ENCODE measurements at places on chromosomes 3 and 15.

DNA sequence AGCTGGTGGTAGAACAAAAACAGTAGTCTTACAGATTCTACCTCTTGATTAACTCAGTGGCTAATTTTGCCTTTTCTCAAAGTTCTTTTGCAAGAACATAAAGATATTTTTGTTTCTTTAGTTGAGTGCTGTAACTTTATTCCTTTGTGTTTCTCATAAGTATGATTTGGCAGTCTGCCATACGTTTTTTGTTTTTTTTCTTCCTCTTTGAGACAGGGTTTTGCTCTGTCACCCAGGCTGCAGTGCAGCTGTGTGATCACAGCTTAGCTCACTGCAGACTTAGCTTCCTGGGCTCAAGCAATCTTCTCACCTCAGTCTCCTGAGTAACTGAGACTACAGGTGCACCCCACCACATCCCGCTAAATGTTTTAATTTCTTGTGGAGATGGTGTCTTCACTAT lies 22.4 kb downstream of the B3GNT5 start:
- DNase-seq = no peak

- no peak for DNase-seq
Measured at GRCh38 chr15:100879061-100879463, 569 bp upstream of the ALDH1A3 start.

DNA sequence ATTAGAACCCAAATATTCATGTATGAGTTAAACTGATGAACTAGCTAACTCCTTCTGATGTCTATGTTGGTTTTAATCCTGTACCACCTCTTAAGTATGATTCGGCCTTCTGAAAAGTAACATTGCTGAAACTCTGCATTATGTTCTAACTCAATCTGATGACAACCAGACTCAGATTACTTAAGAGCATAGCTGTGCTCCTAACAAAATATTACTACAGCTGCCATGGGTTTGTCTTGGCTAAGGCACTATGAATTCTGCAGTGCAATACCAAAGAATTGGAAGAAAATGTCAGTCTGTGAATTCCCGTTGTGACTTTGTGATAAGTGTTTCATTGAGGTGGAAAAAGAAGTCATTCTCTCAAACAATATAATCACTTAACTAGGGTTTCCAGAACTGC lies 224.4 kb downstream of the ZMAT3 start:
- DNase-seq = no peak

DNA sequence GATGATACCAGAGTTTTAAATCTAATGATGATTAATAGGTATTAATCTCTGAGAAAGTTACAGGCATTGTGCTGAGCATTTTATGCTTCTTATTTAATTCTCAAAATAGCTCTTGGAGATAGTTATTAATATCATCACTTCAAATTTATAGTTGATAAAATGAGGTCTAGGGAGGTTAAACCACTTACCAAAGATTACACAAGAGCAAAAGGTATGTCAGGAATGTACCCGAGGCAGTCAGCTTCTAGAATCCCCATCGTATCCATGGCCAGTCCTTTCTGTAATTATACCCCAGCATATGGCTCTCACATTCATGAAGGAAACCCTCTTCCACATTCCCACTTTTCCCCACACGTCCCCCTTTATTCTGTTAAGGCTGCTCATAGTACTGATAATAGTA lies 421.3 kb downstream of the PYDC2 start:
- DNase-seq = no peak

- DNase-seq = no peak
Measured at GRCh38 chr15:95059346-95059905, 828.1 kb downstream of the MCTP2 start.

DNA sequence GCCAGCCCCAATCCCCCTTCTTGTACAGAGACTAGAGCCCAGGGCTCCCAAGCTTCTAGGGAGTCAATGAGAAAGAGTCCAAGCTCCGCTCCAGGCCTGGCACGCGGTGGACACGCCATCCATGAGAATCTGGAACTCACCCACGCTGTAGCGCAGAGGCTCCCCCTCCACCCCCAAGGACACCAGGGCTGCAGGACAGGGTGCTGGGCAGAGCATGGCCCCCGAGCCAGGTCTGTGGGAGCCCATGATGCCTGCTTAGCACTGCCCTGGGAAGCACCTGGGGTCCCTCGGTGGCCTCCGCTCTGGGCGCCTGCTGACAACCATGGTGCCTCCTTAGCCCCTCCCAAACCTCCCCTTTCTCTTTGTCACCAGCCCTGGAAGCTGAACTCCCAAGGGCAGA lies 28.5 kb downstream of the ACSBG1 start:
- no peak for DNase-seq

- DNase-seq = no peak
Measured at GRCh38 chr3:87052499-87053260, 61.7 kb upstream of the VGLL3 start.

GRCh38 chr3:115254492-115255196 lies 107.6 kb upstream of the ZBTB20 start:
- DNase-seq = no peak

- DNase-seq = no peak
Measured at GRCh38 chr15:82807920-82808633, 1.4 kb upstream of the WHAMM start.

DNA sequence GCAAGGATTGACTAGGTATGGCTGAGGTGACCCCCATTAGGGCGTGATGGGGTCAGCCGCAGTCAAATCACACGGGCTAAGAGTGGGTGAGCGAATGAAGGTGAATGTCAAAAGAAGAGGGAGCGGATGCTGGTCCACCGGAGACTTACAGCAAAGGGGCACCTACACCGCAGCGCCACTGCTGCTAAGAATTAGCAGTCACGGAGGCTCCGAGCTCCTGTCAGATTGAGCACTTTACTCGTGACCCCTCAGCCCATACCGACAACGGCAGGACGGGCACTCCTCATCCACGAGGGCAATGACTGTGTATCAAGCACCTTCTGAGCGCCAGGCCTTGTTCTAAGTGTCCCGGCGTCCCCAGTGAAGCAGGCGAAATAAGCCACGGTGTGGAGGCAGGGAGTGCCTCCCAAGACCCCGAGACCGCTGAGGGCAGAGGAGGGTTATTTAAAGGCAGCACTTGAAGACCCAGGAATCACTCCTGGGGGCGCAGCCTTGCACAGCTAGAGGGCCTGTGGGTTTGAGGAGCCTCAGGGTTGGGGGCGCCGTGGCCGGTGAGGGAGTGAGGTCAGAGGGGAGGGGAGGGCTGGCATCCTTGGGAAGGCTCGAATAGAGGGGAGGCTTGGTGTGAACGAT lies 61.6 kb upstream of the GATA2 start:
- no peak for DNase-seq

DNA sequence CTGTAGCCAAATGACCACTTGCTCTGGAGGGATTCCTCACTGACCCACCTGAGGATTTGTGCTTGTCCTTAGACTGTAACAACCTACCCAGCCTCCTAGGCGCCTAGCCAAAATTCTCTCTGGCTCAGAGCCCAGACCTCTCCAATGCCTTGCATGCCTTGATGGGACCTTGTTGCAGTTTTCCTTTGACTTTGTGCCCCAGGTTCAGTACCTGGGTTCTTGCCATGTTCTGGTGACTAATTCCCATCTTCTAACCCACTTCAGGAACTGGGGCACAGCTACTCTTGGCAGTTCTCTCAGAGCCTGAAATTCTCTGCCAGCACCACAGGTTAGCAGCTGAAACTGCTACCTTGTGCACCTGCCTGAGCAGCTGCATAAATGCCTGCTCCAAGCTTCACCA lies 27.0 kb upstream of the UBE3A start:
- no peak for DNase-seq

GRCh38 chr15:89363770-89364169 lies 29.1 kb upstream of the POLG start:
- no peak for DNase-seq

DNA sequence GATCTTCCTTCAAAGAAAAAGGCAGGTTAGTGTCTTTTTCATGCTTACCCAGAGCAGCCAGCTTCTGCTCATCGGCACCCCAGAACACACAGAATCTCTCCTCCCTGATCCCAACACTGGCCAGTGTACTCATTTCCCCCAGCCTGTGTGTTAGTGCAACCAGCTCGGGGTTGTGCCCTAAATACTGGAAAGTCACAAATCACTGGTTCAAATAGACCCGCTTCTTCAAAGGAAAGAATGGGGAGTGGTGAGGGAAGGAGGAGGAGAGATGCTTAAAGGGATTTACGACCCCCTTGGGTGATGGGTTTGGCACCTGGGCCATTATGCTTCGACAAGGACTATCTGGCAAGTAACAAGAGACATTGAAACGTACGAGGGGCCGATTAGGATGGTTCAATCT lies 114.0 kb downstream of the FOXB1 start:
- DNase-seq = no peak

DNA sequence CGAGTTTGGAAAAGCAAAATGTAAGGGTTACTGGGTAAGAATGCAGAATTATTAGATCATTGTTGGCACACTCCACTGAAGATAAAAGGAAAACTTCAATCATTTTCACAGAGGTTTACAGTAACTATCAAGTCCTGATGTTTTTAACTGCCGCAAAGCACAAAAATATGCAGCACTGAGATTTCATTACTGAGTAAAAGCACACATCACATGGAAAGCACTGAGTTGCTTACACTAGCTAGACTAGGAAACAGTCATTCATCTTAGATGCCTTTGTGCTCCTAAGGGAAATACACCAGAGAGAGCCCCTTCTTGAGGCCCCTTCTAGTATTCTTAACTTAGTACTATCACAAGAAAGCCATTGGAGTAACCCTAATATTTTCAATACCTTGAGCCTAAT lies 11.8 kb upstream of the P2RY1 start:
- no peak for DNase-seq

DNA sequence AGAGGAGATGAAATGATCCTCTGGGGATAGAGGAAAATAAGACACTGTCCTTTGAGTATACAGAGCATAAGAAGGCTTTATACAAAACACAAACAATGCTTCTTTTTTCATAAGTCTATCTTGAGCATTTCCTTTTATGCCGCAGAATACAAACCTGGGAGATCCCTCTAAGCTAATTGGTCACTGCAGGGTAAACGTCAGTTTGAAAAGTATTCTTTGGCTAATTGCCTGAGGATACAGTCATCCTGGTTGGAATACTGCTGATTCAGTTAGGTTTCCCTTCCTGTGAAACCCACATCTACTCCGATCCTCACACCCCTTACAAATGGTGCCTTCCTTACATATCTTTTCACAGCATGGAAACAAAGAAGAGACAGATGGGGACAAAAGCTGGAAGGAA lies 10.6 kb downstream of the WNT5A start:
- no peak for DNase-seq

DNA sequence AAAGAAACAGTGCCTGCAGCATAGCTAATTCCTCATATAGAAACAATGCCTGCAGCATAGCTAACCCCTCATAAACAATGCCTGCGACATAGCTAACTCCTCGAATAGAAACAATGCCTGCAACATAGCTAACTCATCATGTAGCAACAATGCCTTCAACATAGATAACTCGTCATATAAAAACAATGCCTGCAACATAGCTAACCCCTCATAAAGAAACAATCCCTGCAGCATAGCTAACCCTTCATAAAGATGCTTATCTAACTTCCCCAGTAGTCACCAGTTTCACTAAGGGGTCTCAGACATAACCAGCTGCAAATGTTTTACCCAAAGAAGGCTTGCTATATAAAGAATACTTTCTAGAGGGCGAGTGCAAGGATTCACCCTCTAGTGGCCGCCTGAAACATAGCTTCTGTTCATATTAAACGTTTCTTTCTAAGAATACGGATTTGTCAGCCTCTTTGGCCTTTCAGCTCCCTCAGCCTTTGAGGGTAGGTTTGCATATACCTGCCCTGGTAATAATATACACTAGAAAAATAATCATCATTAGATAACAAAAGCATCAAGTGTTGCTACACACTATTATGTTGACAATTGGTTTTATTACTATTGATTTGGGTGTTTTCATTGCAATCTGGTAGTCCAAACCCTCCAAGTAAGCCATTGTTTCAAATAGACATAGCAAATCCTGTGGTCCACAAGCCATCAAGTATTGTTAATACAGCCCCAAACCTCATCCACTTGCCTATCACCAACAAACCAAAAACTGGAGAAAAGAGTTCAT lies 44.4 kb upstream of the FAN1 start:
- DNase-seq = no peak

DNA sequence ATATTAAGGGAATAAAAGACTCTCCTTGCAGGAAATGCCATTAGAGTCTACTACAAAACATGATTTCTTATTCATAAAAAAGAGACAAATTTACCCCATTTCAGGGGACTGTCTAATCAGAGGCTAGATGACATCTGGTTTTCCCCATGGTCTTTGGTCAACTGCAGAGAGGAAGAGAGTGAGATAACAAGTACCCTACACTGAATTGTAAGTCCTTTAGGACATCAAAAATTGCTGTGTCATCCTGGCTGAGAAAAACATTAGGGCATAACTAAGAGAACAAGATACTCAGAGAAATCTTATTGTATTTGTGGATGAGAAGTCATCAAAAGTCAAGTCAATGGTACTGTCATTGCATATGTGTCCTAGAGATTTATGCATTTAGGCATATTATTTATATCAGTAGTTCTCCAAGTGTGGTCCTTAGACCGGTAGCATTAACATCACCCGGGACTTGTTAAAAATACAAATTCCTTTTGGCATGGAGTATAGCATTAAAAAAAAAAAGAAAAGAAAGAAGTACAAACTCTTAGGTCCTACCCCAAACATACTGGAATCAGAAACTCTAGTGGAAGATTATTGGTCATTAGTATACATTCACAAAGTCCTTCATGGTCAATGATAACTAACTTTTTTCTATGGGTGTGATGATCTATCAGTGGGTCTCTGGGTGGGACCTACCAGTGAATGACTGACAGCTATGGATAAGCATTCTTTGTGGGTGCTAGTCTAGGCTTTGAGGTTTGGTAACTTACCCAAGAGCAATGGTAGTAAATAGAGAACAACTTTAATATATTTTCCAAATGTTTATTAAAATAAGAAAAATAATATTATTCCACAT lies 29.0 kb upstream of the TBC1D5 start:
- no peak for DNase-seq

DNA sequence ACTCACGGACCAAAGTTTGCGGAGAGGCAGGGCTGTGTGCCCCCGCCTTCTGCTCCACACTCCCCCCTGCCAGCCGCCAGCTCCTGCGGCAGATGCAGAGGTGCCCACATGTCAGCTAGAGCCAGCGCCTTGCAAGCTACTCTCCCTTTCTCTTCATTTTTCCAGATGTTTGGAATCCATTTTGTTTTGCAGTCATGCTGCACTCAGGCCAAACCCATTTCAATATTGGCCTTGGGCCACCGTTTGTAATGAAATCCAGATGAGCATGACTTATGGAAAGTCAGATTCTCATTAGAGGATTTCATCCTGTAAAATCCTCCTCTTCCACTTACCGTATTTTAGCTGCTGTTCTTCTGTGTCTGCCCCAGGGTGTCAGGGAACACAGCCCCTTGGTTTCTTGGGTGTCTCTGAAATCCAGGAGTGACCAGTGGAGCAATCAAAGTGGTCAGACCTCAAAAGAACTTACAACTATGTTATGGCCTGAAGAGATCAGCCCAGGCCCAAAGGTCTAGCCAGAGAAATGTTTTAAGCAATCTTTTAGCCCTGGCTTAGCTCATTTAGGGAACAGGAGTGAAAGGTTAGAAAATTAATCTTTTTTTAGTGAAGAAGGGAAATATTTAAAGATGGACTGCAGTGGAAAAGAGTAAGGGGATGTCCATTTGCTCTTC lies 65.8 kb downstream of the AAGAB start:
- no peak for DNase-seq

Measured in NCI-H1694 (cell line).